Activated CD4-positive, alpha-beta T cell treated with anti-CD3 and anti-CD28 coated beads, Interleukin-2, amount 10 ng/mL, durations not matched to agents 7 days and 5 days (primary cell): ENCODE measurements at places on chromosomes 2 and 18.

DNA sequence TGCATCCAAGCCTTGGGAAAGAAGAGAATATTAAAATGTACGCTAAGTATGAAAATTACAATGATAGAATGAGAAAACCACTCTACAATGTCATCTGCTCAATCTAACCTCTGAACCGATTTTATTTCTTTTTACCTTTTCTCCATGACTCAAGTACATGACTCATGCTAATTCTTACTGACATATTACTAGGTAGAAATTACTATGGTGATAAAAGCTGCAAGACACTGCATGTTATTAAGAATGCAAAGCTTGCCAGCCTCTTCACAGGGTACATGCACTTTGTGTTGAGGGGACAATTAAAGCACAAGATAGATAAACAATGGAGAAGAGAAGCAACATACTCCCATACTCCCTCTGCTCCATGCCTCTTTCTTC, 20.7 kb downstream of the SFT2D3 start:
- no peak overlapping the region for H3K27ac ChIP-seq
- no peak for DNase-seq
- H3K4me1 ChIP-seq: no peaks in the 10 kb centered on the region
- peaks cover 45% of the 10 kb centered on the region for H3K36me3 ChIP-seq

GRCh38 chr2:109428841-109429566, 184.8 kb downstream of the SEPTIN10 start:
- no peak for DNase-seq
- no peak overlapping the region for H3K4me3 ChIP-seq

GRCh38 chr18:78607221-78607620, 372.4 kb upstream of the SALL3 start:
- H3K36me3 ChIP-seq: peaks cover 2% of the 10 kb centered on the region
- no peak overlapping the region for H3K4me3 ChIP-seq
- peaks cover 1% of the 10 kb centered on the region for H3K27me3 ChIP-seq
- DNase-seq: no peak

DNA sequence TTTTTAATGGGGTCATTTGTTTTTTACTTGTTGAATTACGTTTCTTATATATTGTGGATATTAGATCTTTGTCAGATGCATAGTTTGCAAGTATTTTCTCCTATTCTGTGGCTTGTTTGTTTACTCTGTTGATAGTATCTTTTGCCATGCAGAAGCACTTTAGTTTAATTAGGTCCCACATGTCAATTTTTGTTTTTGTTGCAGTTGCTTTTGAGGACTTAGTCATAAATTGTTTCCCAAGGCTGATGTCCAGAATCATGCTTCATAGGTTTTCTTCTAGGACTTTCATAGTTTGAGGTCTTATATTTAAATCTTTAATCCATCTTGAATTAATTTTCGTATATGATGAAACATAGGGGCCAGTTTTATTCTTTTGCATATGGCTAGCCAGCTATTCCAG, 13.2 kb downstream of the PIKFYVE start:
- no peak for DNase-seq
- H3K4me1 ChIP-seq: peaks cover 11% of the 10 kb centered on the region
- no peak overlapping the region for H3K4me3 ChIP-seq
- H3K27me3 ChIP-seq: no peaks in the 10 kb centered on the region
